H4 (cell line): ENCODE measurements at places on chromosomes 11 and 22. TPM values are rescaled to one million over a fixed set of nuclear protein-coding genes. Genes with fewer than 3 reads are reported as not detected.

MMP13 gene
- total RNA-seq, result 14.9 and 15.8 TPM in 2 replicates

APOBEC3B gene
- total RNA-seq, result 8.4 and 13.6 TPM in 2 replicates

- DNase-seq, result peak; percentile 34
Measured at GRCh38 chr11:104705490-104706190, 192.6 kb downstream of the CASP12 start.

- DNase-seq, result peak; percentile 30
Measured at GRCh38 chr11:126332221-126332711, 23.2 kb upstream of the ST3GAL4 start.

DNA sequence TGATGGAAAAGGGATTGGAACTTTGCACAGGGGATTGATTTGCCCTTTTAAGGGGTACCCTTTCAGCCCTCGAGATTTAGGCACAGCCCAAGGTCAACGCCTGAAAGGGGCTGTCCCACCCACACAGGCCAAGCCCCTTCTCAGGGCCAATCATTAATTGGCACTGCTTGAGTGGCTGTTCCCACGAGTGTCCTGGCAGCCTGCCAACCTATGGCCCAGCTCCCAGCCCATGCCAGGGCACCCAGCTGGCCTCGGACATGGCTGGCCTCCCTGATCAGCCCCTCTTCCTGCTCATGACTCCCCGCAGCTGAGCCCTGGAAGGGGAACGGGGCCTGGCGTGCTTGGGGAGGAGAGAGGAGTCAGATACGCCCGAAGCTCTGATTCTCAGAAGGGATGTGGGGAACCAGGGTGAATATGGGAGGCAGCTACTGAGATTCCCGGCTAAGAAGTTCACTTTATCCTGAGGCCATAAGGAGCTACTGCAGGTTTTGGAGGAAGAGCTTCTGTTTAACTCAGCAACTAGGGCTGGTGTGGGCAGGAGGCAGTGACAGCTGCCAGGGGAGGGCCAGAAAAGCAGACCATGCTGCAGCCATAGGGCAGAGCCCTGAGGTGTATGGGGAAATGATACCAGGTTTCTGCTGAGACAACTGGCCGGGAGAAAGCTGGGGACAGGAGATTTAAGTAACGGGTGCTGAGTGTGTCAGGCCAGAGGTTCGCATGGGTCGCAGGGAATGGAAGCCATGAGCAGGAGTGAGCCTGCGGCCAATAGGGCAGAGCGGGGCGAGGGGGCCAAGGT, 30.0 kb downstream of the WNT7B start:
- no peak for DNase-seq

DNA sequence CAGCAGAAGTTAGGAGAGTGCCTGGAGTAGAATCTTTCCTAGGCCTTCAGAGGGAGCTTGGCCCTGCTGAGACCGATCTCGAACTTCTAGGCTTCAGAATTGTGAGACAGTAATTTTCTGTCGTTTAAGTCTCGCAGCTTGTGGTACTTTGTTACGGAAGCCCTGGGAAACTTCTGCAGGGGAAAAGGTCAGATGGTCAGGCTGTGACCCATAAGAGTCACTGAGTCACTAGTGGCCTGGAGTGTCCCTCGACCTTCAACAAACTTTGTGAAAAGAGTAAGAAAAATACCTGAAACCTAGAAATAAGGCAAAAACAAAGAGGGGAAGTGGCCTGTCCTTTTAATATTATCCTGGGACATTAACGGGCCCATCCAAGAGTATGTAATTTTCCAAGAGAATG, 34.6 kb downstream of the CSNK2A3 start:
- no peak for DNase-seq
